HT1080 (cell line): ENCODE measurements at places on chromosomes 12 and 14.

DNA sequence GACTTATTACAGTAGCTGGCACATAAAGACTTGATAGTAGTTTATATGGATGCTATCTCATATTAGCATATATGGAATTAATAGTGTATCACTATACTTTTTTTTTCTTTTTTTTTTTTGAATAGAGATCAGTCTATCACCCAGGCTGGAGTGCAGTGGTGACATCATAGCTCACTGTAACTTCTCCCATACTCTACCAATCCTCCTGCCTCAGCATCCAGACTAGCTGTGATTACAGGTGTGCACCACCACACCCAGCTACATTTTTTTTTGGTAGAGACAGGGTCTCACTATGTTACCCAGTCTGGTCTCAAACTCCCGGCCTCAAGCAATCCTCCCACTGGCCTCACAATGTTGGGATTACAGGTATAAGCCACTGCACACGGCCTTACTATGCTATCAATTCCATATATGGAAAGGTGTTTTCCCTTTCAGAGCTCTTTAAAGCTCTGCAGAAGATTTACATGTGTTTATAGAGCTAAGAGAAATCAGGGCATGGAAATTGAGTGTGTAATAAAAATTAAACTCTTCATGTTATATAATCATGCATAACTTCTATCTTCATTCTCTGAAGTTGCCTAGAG lies 1.8 kb upstream of the TBK1 start:
- DNase-seq = peak; percentile 4

DNA sequence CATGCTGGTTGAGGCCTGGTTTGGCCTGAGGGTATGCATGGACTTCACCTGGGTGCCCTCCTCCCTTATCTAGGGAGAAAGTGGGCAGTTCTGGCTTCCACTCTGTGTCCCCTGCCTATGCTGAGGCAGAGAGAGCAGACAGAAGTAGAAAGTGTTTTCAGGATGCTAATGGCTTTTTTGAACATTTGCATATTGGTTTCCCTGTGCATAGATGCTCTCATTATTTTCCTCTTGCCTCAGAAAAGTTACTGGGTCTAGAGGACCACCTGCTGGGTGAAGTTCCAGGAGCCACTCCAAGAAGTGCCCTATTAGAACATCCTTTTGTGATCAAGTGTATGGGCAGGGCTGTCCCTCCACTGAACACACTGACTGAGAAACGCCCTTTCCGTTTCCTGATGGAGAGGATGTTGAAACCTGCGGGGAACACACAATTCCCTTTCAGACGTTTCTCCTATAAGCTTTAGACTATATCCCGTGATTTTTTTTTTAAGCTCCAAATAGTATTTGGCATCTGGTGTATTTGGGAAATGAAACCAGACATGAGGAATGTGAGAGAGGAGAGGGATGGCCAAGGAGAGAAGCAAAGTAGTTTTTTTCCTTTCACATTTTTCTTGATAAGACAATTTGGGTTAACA lies 66.6 kb downstream of the DAAM1 start:
- DNase-seq = no peak

DNA sequence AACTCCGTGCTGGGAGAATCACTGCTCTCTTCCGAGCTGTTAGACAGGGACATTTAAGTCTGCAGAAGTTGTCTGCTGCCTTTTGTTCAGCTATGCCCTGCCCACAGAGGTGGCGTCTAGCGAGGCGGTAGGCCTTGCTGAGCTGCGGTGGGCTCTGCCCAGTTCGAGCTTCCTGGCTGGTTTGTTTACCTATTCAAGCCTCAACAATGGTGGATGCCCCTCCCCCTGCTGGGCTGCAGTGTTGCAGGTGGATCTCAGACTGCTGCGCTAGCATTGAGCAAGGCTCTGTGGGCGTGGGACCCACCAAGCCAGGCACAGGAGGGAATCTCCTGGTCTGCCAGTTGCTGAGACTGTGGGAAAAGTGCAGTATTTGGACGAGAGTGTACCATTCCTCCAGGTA lies 43.7 kb downstream of the GPR137C start:
- no peak for DNase-seq

DNA sequence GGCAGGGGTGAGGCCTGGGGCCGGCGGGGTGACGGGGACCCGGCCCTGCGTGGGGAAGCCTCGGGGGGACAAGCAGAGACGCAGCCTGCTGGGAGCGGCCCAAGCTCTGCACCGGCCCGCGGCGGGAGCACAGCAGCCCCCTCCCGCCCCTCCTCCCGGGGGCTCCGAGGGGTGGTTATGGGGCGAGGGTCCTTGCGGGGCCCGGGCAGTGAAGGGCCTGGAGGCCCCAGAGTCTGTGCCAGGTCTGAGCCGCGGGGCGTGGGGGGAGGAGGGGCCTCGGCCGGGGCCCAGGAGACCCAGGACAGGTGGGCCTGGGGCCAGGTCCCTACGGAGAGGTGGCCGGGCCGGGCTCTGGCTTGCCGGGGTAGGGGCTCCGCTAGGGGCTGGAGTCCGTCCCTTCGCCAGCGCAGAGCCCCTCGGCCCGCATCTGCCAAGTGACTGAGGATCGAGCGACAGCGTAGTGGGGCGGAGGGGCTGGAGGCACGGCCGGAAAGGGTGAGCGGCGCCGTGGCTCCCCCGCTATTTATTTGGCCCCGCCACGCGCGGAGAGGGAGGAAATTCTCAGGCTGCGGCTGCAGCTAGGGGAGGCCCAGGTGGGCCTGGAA lies 495 bp downstream of the TMEM121 start:
- no peak for DNase-seq

GRCh38 chr14:33833706-33834465 lies 117.0 kb downstream of the EGLN3 start:
- DNase-seq = no peak

- DNase-seq = no peak
Measured at GRCh38 chr14:31043379-31043778, 17.2 kb upstream of the STRN3 start.

- peak; percentile 93 for DNase-seq
Measured at GRCh38 chr14:86799244-86799647, 1193.7 kb downstream of the GALC start.
